ENCODE measurements at places on chromosomes 12 and 14. TPM values are rescaled to one million over a fixed set of nuclear protein-coding genes. Genes with fewer than 3 reads are reported as not detected.

Gene LBHD2
- not detected for total RNA-seq

Gene SMCO2
- total RNA-seq: not detected

Gene LIN52
- 1.1 TPM for total RNA-seq

- DNase-seq: no peak
Measured at GRCh38 chr12:102504871-102505270, 24.5 kb upstream of the IGF1 start.

- no peak for DNase-seq
Measured at GRCh38 chr12:810671-811415, 58.5 kb downstream of the WNK1 start.

- DNase-seq: peak; percentile 88
Measured at GRCh38 chr12:65278576-65279368, at the start of gene MSRB3. Gene MSRB3, plus strand, starts transcription at chr12:65278683. Its CDS starts 29,897 bp downstream, at chr12:65308580.

Data from ascending aorta (tissue), 2 donors.